GM23338 (cell line): ENCODE measurements at places on chromosomes 3 and 15. TPM values are rescaled to one million over a fixed set of nuclear protein-coding genes. Genes with fewer than 3 reads are reported as not detected.

EPHA3 gene
- total RNA-seq, result 0.21 and 0.47 TPM in 2 replicates

- no peak for DNase-seq
These were observed 9.7 kb downstream of the RTP4 start for GRCh38 chr3:187377842-187378241.

GRCh38 chr15:93312891-93313486 lies 224.0 kb upstream of the RGMA start:
- peak; percentile 56 for DNase-seq

DNA sequence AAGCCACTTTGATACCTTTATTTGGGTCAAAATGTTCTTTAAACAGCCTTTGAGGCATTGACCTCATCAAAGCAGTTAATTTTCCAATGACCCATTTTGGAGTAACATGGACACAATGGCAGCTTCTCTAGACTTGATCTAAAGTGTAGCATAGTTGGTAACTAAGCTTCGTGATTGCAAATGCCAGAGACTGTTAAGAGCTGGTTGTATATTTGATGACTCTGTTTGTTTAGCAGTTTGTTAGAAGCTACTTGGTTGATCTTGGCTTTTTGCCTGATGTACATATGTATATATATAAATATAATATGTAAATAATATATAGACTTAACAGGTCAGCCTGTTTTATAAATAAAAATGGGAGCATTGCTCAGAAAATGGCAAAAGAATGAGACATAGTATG lies 68.4 kb downstream of the MITF start:
- DNase-seq, result no peak
